KBM-7 (cell line): ENCODE measurements at places on chromosomes 12 and 14.
A peak's percentile ranks its signal among the peaks of the same experiment; 100 is the strongest.

- DNase-seq: no peak
Observed at GRCh38 chr12:93011100-93011499, 82.0 kb upstream of the EEA1 start.

- DNase-seq: peak; percentile 57
Observed at GRCh38 chr12:1533205-1533601, 61.2 kb downstream of the FBXL14 start.

DNA sequence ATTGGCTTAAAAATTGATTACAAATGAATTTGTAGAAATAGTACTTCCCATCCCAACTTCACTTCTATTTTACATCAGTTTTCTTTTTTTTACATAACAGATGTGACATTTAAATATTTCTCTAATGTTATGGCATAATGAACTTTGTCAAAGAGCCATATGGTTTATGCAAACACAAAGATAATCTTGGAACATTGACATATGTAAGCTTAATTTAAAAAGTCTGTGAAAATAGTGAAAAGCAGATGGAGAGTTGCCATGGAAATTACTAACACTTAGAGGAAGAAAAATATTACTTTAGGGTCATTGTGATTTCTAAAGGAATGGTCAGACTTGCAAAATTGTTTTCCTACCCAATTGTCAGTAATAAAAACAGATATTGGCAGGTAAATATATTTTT, 232.4 kb downstream of the AEBP2 start:
- DNase-seq: no peak

GRCh38 chr12:120406069-120406468, 31.8 kb upstream of the COX6A1 start:
- no peak for DNase-seq

DNA sequence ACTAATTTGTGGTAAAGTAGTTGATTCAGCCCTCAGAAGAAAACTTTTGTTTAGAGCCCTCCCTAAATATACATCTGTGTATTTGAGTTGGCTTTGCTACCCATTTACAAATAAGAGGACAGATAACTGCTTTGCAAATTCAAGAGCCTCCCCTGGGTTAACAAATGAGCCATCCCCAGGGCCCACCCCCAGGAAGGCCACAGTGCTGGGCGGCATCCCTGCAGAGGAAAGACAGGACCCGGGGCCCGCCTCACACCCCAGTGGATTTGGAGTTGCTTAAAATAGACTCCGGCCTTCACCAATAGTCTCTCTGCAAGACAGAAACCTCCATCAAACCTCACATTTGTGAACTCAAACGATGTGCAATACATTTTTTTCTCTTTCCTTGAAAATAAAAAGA, 2.7 kb downstream of the FZD10 start:
- DNase-seq: no peak

- DNase-seq: no peak
Observed at GRCh38 chr12:17414596-17414995, 675.4 kb downstream of the RERGL start.

DNA sequence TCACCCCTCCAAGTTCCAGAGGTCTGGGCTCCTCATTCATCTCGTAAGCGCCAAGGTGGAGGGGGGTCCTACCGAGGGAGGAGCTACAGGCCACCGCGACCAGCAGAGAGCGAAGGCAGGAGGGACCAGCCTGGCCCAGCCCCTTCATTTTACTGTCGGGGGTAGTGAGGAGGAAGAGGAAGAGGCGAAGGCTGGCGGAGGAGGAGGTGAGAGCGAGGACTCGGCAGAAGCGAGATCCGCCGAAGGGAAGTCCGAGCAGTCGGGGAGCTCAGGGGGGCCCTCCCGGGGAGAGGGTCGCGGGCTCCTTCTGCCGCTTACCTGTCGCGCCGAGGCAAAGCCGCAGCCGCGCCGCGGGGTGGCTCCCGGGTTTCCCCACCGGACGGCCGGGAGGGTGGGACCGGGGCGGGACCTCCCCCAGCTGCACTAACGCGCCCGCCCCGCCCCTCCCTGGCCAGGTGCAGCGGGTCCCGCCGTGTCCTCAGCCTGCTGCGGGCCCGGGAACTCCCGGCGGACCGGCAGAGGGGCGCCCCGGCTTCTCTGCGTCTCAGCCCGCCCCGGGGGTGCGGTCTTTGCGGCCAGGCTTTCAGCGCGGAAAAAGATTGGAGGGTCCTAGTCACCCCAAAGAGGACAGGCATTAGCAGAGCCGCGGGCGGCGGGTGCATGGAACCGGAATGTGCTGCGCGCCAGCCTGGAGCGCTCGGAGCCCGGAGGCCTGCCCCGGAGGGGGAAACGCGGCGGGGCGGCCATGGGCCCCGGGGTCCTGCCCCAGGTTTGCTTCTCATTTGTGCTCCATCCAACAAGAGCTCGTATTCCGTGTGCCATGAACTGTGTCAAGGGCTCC, at the start of gene GALNT6:
Gene GALNT6, minus strand, starts transcription at position 124 of the 841 bp plus-strand sequence. CDS start 11,625 bp downstream, outside the sequence.
- DNase-seq: no peak

GRCh38 chr14:105891631-105892452, 365.5 kb downstream of the TMEM121 start:
- no peak for DNase-seq

GRCh38 chr12:102549691-102550090, 69.3 kb upstream of the IGF1 start:
- no peak for DNase-seq

- peak; percentile 48 for DNase-seq
Observed at GRCh38 chr14:92563359-92563758, 49.8 kb downstream of the RIN3 start.

DNA sequence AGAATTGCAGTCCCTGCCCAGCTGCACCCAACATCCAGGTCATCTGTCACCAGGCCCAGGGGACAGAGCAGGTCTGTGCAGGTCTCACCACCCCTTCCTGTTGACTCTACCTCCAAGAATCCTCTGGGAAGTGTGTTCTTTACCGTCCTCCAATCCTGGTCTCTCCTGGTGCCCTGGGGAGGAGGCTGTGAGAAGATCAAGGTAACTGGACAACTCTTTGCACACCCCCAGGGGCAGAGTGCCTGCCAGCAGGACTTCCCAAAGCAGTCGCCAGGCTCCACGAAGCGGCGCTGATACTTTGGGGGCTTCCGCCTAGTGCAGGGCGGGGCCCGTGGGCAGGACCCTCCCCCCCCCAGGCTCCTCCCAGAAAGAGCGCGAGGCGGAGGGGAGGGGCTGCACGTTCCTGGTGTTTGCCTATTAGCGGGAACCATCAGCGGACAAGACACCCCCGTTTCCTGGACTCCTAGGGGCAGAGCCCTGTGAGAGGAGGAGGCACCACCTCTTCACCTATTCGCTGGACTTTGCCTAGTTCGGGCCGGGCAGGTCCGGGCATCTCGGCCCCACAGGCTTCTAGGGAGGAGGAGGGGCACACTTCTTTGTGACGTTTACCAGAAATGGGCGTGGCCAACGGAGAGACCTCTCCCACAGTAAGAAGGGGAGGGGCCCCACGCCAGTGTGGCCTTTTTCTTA, 918.0 kb downstream of the AACS start:
- peak; percentile 28 for DNase-seq

GRCh38 chr12:131218026-131218922, 264.6 kb downstream of the ADGRD1 start:
- peak; percentile 59 for DNase-seq

GRCh38 chr12:103955811-103956508, 9.7 kb upstream of the TDG start:
- DNase-seq: peak; percentile 43

DNA sequence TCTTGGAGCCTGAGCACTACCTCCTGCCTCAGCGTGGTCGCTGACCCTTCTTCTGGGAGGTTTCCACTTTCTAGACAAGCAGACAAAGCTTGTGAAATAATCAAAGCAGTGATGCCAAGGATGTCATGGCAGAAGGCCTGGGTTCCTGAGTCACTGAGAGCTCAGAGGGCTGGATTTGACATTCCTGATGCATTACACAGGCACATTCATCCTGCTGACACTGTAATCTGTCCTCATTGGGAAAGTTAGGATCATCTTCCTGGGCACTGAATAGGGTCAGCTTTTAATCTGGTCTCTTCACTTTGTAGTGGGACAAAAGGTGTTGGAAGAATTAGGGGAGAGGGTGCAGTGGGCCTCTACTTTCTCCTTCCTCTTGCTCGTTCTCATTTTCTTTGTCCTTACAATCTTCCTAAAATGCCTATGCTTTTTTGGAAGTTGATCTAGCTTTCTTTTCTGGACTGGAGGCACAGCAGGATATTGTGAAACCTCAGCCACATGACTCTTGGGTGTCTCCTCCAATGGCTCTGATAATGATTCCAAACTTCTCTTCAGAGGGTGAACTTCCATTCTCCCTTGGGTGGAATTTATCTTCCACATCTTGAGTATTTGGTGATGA, 29.6 kb downstream of the EEA1 start:
- no peak for DNase-seq

GRCh38 chr14:101442451-101442850, 118.8 kb upstream of the DIO3 start:
- peak; percentile 2 for DNase-seq

GRCh38 chr12:51103977-51104376, 20.6 kb upstream of the CSRNP2 start:
- no peak for DNase-seq

DNA sequence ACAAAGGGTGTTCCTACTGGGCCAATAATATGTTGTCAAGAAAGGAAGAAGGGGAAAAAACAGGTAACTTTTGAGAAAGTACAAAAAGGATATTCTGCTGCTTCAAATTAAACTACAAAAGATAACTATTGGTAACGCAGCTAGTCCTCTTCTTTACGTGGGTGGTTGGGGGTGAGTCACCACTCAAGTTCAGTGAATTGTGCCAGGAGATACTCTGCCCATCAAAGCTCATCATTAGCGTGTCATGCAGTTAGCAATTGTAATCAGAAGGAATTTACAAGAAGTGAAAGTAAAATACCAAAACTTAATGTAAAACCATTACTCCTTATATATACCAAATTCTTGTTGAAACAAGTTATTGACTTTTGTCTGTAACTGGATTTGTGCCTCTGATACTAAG, 342.0 kb downstream of the NPAS3 start:
- no peak for DNase-seq

- peak; percentile 50 for DNase-seq
Observed at GRCh38 chr14:99541677-99542470, 60.7 kb downstream of the CCNK start.

DNA sequence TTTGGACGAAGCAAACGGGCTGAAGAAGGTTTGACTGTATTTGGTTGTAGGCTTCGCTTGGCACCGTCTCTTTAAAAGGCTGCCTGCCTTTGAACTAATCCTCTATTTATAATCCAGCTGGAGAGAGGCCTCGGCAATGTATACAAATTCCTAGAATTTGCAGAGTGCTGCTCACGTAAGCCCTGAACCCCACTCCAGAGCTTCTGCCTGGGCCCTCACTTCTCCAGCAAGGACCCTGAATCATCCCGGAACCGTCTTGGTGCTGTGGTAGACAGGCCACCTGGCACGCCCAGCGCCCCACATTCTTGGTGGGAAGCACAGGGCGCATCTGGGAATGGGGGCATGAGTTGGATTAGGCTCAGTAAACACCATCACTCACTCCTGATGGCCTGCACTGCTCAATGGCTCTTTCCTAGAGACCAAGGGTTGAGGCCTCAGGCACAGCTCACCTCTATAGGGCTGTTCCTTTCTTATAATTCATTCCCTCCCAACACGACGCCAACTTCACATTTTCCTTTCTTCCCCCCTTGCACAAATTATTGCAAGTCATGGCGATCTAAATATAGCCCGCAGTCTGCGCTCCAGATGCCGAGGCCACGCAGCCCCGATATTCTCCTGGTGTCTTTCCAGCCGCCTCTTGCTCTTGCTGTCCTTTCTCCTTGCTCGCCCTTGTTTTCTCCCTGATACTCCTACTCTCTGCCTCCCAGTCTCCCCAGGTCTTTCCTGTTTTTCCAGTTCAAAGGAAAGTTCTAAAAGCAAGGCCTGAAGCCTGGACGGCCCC, 141.0 kb downstream of the ZFP36L1 start:
- DNase-seq: no peak

DNA sequence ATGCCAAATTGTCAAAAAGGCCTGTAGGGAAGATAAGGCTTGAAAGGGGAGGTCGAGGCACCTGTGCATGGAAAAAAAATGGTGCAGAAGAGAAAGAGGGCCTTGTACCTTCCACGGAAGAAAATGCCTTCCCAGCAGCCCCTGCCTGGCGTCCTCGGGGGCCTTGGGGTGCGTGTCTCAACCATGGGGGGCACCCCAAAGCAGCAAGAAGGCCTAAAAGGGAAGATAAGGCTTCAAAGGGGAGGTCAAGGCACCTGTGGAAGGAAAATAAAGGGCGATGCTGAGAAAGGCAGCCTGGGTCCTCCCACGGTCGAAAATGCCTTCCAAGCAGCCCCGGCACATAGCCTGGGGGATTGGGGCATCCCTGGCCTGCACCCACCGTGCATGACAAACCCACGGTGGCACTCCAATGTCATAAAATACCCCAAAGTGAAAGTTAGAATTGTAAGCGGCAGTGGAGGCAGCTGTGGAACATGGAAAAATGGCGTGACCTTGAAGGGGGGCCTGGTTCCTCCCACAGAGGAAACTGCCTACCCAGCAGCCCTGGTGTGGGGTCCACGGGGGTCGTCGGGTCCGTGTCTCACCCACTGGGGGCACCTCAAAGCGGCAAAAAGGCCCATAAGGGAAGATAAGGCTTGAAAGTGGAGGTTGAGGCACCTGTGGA, 275.0 kb downstream of the ALG10 start:
- DNase-seq: no peak

DNA sequence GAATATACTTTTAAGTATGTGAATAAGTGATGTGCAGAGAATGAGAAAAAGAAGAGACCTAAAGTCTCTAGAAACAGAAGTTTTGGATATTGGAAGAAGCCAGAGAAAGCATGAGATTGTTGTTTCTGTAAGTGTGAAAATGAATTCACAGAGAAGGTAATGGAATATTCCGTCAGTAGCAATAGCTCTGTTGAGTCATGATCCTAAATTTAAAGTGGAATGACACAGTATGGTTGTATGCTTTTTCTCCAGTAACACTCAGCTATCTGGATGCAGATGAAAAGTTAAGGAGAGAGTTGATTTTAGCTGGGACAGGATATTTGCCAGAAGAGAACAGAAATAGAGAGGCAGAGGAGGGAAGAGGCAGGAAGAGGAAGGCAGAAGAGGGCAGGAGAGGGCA, 1166.3 kb downstream of the GALC start:
- DNase-seq: no peak

DNA sequence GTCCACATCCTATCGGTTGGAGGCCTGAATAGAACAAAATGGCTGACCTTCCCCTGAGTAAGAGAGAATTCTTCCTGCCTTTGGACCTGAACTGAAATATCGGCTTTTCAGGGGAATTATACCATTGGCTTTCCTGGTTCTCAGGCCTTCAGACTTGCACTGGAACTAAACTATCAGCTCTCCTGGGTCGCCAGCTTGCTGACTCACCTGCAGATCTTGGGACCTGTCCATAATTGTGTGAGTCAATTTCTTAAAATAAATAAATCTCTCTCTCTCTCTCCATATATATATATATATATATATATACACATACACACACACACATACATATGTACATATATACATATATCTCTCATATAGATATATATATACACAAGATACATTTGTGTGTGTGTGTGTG, 41.6 kb downstream of the KCNK10 start:
- no peak for DNase-seq
